Kidney tubule cell (primary cell): ENCODE measurements at places on chromosomes 4 and X.

GRCh38 chr4:24672880-24673279 lies 88.5 kb upstream of the DHX15 start:
- DNase-seq: no peak

DNA sequence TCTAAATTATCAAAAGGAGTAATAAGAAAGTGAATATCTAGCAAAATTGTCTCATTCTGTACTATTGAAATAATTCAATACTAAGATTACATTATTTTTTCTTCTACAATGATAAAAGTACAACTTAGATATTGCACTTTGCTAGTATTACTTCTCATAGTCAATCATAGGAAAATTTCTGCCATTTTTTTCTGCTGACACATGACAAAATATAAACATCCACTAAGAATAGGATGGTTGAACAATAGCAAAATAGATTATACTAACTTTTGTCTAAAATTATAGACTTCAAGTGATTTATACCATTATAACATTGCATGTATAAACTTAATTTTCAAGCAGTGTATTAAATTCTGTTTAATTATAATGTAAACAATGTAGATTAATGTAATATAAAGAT lies 540.2 kb downstream of the PDHA2 start:
- no peak for DNase-seq

DNA sequence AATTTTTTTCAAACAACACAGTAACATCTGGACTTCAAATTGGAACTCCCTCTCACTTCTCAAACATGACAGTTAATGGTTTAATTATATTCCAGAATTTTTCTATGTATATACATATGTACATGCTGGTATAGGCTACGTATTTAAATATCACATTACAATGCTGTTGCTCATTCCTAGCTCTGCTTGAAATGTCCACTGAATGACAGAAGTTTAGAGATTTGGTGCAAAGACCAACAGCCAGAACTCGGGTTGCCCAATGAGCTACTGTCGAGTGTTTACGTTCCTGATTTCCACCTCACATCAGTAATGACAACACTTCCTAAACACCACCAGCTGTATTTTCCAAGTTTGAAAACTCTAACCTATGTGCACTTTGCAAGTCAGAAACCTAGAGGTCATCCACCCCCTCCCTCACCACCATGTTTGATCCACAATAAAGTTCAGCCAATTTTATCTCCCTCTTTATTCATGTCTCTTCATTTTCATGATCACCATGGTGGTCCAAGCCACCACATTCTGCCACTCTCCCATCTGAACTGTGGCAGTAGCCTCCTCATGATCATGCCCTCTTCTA lies 49.3 kb upstream of the RPL34 start:
- no peak for DNase-seq

DNA sequence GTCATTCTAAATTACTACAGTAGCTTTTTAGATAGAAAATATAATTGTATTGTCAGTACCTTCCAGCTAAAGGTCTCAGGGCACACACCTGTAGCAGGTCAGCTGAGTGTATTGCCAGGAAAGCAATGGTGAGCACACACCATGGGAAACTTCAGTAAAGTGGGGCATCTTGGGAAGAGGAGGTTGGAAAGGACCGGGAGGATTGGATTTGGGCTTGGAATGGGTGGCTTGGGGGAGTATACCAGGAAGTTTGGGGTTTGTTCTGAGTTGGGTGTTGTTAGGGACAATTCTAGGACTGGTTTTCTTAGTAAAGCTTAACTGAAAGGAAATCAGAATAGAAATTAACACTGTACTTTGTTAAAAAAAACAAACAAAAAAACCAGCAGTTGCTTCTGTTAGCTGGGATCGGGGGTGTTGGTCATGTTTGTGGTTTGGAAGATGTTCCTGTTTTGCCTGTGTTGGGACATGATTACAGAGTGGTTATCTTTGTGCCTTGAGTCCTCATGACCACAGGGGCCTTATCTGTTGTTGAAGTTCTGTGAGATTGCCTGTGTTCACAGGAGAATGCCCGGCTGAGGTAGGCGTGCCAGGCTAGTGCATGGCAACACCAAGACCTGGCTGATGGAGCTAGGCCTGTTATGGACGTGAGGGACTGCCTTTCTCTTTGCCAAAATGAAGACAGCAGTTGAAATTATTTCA lies 35.1 kb downstream of the PRIMPOL start:
- no peak for DNase-seq

GRCh38 chr4:158538911-158539310 lies 17.2 kb downstream of the RXFP1 start:
- no peak for DNase-seq
